ENCODE measurements at places on chromosomes 6 and 20. TPM values are rescaled to one million over a fixed set of nuclear protein-coding genes. Genes with fewer than 3 reads are reported as not detected.

- H3K4me3 ChIP-seq = no peak overlapping the region
- no peak overlapping the region for H3K27ac ChIP-seq
- H3K36me3 ChIP-seq = no peaks in the 10 kb centered on the region
- H3K27me3 ChIP-seq = no peaks in the 10 kb centered on the region
- peaks cover 6% of the 10 kb centered on the region for H3K4me1 ChIP-seq
These were observed 31.0 kb downstream of the THEMIS start for GRCh38 chr6:127869772-127870404.

DNA sequence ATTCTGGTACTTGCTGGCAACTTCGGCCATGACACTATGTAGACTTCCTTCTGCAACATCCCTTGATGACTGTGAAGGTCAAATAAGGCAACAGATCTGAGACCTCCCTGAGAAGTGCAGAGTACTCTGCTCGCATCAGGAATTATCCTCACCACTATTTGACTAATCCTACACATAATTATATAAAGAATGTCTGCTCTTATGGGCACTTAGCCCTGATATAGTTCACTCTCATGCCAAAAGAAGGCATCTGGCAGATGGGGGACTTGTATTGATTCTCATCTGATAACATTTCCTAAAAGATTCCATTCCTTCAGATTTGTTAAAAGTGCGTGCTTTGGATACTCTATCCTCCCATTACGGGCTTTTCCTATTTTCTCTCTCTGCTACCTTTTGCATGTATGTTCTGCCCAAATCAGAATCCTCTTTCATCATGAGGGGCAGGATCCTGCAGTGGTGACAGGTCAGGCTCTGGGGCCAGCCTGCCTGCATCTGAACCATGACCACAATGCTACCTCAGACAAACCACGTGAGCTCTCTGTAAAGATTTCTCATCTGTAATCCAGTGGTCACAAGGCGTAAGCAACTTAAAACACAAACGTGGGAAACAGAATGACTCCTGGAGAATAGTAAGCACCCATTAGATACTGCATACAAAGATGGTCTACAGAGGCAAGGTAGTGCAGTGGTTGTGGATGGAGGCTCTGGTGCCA is 134.0 kb downstream of the GJA10 start:
- H3K27ac ChIP-seq = no peak overlapping the region
- no peak for DNase-seq
- H3K4me1 ChIP-seq = peaks cover 16% of the 10 kb centered on the region
- H3K27me3 ChIP-seq = no peaks in the 10 kb centered on the region

MDFI gene
- 64.2 TPM for total RNA-seq

GCLC gene
- 22.6 TPM for total RNA-seq

DNA sequence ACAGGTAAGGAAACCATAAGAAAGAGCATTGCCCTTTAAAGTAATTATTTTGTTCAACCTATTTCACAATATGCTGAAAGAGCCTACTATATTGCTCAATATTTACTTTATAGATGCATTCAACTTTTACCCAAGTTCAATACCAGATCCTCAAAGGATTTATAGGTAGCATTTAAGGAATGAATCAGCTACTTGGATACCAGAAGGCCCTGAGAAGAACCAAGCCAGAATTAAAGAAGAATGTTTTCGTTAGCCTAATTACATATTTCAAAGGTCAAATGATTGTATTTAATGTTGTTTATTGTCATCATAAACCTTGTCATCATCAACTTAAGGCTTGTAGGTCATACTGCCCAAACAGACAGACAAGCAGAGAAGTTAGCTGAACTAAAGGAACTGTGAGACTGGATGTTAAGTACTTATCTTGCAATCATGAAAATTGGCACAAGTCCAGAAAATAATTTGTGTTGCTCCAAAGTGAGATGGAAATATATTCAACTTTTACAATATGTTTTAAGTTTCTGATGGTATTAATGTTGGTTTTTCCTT is 636.7 kb downstream of the RFPL4B start:
- peaks cover 53% of the 10 kb centered on the region for H3K4me1 ChIP-seq
- no peak overlapping the region for H3K27ac ChIP-seq
- no peak overlapping the region for H3K4me3 ChIP-seq
- peaks cover 4% of the 10 kb centered on the region for H3K36me3 ChIP-seq
- DNase-seq = no peak
